ENCODE measurements at places on chromosomes 12 and 14.

DNA sequence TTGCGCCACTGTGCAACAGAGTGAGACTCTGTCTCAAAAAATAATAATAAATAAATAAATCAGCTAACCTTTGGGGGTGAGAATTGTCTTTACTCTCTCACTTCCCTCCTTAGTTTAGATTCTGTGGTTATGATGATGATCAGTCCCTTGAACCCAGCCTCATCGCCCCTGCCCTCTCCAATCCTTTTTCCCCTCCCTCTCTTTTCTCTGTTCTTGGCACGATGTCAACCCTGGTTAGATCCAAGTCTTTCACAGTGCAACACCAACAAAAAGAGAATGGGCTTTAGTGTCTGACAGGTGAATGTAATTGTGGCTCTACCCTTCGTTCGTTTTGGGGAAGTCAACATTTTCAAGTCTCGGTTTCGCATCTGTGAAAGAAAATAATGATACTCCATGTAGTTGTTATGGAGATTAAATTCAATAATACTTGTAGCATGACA lies 59.0 kb downstream of the NTN4 start:
- no peak for DNase-seq

DNA sequence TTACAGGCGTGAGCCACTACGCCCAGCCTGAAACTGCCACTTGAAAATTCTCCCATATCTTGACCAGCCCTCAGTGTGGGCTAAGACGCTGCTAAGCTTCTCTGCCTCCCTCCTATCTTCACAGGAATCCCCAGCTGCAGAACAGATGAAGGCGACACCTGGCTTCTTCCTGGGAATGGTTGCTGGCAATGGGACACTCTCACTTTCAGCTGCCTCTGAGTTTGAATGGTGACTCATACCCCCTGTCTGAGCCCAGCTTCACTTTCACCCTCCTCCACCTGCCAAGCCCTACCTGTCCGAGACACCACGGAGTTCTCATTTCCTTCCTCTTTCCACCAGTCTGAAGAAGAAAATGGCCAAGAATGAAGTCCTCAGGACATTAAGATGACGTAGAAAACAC lies 18.3 kb upstream of the VASH1 start:
- DNase-seq, result no peak

GRCh38 chr12:58727521-58727920 lies 192.8 kb downstream of the LRIG3 start:
- DNase-seq, result no peak

DNA sequence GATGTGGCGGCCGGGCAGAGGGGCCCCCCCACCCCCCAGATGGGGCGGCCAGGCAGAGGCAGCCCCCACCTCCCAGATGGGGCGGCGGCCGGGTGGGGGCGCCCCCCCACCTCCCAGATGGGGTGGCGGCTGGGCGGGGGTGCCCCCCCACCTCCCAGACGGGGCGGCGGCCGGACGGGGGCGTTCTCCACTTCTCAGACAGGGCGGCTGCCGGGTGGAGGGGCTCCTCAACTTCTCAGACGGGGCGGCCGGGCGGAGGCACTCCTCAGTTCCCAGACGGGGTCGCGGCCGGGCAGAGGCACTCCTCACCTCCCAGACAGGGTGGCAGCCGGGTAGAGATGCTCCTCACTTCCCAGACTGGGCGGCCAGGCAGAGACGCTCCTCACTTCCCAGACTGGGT lies 469.8 kb downstream of the PCNX1 start:
- DNase-seq, result no peak

GRCh38 chr14:45199230-45199629 lies 53.8 kb downstream of the MIS18BP1 start:
- DNase-seq, result no peak

Data from stimulated activated CD4-positive, alpha-beta T cell treated with anti-CD3 and anti-CD28 coated beads, Interleukin-4, amount 100 ng/mL, for 24 hours (primary cell).